SK-N-SH (cell line): ENCODE measurements at places on chromosomes 12 and 14. TPM values are rescaled to one million over a fixed set of nuclear protein-coding genes. Genes with fewer than 3 reads are reported as not detected.

DNA sequence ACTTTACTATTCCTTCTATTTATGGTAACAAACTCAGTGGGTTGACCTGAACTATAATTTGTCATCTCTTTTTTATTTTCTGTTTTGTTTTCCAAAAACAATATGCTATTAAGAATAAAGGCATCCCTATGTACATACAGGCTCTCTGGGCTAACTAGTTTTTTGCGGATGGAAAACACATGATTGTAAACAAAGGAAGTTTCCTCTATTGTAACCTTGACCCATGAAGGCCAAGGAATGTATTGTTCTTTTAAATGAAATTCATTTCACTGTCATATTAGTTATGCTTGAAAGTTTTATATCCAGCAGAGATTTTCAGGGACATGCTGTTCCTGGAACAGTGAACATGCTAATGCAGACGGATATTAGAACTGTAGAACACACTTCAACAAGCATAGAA is 705.0 kb upstream of the SEL1L start:
- no peak for DNase-seq

GRCh38 chr12:19642345-19642744 is 203.1 kb downstream of the AEBP2 start:
- no peak for DNase-seq

Gene OTUB2
- polyA plus RNA-seq = 1.3 and 1.4 TPM in 2 replicates

- no peak for DNase-seq
These were observed 226.6 kb downstream of the ALG10B start for GRCh38 chr12:38543151-38543550.

DNA sequence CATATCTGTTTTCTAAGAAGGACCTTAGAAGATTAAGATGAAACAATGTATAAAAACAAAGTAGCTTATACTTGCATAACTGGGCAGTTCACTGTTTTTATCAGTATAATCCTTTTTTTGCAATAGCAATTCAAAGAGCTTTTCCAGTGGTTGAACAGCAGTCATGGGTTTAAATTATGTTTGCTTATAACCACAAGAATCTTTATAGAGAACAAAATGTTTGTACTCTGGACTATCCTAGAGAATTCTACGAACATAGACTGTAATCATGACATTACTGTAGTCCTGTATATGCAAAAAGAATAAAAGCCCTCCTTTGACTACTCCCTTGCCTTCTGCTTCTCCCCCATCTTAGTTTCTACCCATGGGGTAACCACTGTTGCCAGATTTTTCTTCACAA is 5.7 kb downstream of the FAM177A1 start:
- no peak for DNase-seq

GRCh38 chr12:3132636-3133404 is 55.6 kb downstream of the TSPAN9 start:
- DNase-seq = peak; percentile 60
